ENCODE measurements at places on chromosomes 16 and 17.

DNA sequence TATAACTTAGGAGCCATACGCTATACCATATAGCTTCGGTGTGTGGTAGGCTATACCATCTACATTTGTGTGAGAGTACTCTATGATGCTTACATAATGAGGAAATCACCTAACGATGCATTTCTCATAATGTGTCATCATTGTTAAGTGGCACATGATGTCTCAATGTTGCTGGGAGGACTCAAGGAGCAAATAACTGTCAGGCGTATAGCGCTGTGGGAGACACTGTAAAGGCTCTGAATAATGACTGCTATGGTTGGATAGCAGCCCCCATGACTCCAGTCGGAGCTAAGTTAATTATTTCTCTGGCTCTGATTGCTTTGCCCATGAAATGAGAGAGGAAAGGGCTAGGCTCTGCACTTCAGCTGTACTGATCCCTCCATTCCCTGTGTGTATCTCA is 197.2 kb downstream of the RGS9 start:
- DNase-seq: no peak

GRCh38 chr17:18100616-18101015 is 7.9 kb upstream of the MYO15A start:
- DNase-seq: no peak

GRCh38 chr16:50616883-50617645 is 64.0 kb downstream of the SNX20 start:
- no peak for DNase-seq

- no peak for DNase-seq
These were observed 69.6 kb upstream of the ENDOV start for GRCh38 chr17:80345321-80345720.

GRCh38 chr17:32742681-32743538 is 134.0 kb downstream of the MYO1D start:
- DNase-seq: no peak

Measured in CD4-positive, alpha-beta T cell treated with Interleukin-17A for 1 hour (primary cell).